ENCODE measurements at places on chromosomes 7 and 10.
A peak's percentile ranks its signal among the peaks of the same experiment; 100 is the strongest.

GRCh38 chr10:30422981-30423654 is 10.9 kb upstream of the MAP3K8 start:
- peak; percentile 91 for DNase-seq

GRCh38 chr10:13769946-13770345 is 183.2 kb downstream of the PRPF18 start:
- DNase-seq = no peak

GRCh38 chr10:102406815-102407214 is 11.3 kb downstream of the NFKB2 start:
- DNase-seq = no peak

- no peak for DNase-seq
These were observed 6.4 kb upstream of the VWA2 start for GRCh38 chr10:114232561-114233176.

DNA sequence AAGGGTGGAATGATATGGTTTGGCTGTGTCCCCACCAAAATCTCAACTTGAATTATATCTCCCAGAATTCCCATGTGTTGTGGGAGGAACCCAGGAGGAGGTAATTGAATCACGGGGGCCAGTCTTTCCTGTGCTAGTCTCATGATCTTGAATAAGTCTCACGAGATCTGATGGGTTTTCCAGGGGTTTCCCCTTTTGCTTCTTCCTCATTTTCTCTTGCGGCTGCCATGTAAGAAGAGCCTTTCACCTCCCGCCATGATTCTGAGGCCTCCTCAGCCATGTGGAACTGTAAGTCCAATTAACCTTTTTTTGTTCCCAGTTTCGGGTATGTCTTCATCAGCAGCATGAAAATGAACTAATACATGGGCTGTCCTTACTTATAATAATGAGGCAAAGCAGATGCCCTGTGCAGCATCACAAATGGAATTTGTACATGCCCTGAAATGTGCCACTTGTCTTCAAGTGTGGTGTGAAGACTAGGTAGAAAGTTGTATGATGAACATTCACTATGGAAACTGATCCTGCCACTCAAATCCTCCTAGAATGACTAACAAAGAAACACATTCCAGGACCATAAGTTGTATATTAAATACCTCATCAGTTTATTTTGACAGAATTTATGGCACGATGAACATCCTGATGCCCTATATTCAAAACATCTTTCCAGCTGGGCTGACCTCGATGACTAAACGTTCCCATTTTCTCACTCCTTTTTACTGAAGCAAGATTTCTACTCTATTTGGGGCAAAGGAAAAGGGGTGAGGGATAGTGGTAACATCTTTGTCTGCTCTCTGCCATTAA is 122.8 kb upstream of the CTTNBP2 start:
- DNase-seq = no peak

GRCh38 chr10:68251151-68251550 is 19.2 kb upstream of the ATOH7 start:
- DNase-seq = peak; percentile 65

- DNase-seq = peak; percentile 69
These were observed 15.8 kb downstream of the MACC1 start for GRCh38 chr7:20201380-20201779.

DNA sequence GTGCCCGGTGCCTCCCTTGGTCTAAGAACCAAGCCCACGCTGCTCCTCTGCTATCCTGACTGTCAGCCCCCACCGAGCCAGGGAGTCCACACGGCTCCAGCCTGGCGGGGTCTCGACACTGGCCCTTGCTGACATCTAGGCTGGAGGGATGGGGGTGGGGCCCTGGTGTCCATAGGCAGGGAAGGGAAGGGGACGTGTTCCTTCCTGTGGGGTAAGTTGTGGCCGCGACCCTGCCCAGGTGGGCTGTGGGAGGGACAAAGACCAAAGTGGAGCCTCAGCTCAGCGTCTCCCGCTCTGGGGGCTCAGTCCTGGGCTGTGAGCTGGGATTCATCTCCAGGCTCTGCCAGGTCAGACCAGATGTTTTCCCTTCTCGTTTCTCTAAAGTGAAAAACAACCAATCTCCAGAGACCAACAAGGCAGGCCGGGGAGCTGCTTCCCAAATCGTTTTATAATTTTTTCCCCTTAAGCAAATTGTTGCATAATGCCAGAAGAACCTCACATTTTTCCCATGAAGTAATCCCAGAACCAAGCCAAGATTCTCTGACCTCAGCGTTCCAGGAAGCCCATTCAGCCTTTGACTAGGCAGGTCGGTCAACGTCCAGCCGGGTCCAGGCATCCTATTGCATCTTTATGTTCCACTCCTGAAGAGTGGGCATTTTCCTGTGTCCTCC is 101.2 kb downstream of the RGS10 start:
- no peak for DNase-seq

DNA sequence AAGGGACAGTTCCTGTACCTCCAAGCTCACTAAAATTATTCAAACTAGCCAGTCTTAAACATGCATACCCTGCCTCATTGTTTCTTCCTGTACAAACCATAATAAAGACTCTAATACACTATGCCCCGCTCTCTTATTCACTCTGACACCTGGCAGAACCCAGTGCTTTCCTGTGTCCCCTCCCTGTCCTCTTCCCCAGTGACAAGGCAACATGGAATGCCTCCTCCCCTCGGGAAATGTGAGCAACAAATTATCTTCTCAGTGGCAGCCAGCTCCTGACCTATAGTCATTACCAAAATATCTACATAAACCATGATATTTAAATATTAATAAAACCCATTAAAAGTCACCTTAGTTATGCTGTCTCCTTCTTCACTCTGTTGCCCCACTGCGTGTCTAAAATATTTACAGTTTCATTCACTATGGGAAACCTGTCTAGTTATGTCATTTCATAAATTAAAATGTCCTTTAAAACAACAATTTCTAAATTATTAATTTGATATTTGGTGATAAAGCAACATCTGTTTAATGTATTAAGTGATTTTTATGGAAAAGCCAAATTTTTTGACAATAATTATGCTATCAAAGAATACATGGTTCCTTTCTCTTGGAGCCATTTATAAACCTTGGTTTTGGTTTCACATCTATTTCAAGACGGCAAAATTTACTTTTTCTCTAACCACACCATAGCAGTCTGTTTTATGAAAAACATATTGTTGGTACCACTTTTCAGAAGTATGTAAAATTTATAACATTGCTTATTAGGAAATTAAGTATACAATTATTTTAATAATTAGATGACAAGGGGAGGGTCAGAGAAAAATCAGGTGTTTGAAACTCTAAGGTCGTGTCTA is 1355.2 kb downstream of the XPNPEP1 start:
- DNase-seq = no peak
